Left hindlimb (tissue), 1 donor: ENCODE measurements at places on chromosomes 13 and 19.
A peak's percentile ranks its signal among the peaks of the same experiment; 100 is the strongest.

DNA sequence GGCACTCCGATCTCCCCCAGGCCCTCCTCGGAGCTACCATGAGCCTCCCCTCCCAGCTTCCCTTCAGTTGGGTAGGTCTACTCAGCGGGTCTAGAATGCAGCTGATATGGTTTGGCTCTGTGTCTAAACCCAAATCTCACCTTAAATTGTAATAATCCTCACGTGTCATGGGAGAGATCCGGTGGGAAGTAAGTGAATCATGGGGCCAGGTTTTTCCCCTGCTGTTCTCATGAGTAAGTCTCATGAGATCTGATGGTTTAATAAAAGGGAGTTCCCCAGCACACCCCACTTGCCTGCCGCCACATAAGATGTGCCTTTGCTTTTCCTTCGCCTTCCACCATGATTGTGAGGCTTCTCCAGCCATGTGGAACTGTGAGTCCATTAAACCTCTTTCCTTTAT, 14.5 kb upstream of the DOCK9 start:
- DNase-seq, result no peak

- no peak for DNase-seq
Observed at GRCh38 chr19:41407271-41407670, 9.7 kb downstream of the BCKDHA start.

DNA sequence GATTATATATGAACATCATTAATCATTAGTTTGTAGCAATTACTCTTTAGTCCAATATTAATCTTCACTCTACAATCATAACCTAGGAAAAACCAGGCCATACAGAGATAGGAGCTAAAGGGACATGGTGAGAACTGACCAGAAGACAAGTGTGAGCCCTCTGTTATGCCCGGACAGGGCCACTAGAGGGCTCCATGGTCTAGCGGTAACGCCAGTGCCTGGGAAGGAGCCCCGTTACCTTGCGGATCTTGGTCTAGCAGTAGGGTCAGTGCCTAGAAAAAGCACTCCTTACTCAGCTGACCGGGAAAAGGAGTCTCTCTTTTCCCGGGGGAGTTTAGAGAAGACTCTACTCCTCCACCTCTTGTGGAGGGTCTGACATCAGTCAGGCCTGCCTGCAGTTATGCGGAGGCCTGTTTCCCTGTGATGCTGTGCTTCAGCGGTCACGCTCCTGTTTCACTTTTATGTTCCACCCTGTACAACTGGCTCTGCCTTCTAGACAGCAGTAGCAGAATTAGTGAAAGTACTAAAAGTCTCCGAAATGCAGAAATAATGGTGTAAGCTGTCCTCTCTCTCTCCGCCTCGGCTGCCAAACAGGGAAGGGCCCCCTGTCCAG, 13.8 kb downstream of the OR7D4 start:
- peak; percentile 63 for DNase-seq

DNA sequence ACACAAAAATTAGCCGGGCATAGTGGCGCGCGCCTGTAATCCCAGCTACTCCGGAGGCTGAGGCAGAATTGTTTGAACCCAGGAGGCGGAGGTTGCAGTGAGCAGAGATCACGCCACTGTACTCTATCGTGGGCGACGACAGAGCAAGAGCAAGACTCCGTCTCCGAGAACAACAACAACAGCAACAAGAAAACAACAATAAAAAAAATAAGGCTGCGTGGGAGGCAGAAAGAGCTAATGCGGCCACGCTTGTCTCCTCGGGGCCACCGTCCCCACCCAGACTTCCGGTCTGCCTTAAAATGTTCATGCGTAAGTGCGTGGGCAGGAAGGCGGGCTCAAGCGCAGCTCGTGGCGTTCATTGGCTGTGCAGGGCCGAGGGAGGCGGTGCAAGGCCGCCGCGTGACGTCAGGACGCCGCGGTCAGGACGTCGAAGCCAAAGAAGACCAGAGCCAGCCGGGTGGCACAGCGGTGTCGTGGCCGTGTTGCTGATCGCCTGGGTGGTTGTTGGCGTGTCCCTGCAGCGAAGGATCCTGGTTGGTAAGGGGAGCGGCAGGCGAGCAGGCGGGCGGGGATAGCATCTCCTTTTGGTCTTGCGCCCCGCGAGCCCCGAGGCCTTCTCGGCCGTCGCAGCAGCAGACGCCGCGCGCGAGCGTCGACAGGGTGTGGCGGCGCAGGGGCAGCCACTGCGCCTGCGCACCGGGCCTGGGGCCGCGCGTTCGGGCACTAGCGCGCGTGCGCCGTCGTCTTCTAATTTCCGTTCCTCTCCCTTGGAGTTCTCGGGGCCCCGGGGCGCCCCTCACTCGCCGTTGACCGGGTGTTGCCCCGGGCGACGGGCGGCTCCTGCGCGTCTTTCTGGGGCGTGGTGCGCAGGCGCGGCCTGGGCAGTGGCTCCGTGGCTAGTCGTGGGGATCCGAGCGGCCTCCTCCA, at the start of gene LENG8:
Gene LENG8, plus strand, starts transcription at position 426 of the 927 bp plus-strand sequence. CDS start 2,146 bp downstream, outside the sequence.
- peak; percentile 98 for DNase-seq

GRCh38 chr13:54945973-54946372, 1917.4 kb downstream of the OLFM4 start:
- DNase-seq, result no peak
